ENCODE measurements at places on chromosomes 5 and 9.

- DNase-seq, result no peak
These were observed 9.2 kb upstream of the LRRC14B start for GRCh38 chr5:182126-182525.

DNA sequence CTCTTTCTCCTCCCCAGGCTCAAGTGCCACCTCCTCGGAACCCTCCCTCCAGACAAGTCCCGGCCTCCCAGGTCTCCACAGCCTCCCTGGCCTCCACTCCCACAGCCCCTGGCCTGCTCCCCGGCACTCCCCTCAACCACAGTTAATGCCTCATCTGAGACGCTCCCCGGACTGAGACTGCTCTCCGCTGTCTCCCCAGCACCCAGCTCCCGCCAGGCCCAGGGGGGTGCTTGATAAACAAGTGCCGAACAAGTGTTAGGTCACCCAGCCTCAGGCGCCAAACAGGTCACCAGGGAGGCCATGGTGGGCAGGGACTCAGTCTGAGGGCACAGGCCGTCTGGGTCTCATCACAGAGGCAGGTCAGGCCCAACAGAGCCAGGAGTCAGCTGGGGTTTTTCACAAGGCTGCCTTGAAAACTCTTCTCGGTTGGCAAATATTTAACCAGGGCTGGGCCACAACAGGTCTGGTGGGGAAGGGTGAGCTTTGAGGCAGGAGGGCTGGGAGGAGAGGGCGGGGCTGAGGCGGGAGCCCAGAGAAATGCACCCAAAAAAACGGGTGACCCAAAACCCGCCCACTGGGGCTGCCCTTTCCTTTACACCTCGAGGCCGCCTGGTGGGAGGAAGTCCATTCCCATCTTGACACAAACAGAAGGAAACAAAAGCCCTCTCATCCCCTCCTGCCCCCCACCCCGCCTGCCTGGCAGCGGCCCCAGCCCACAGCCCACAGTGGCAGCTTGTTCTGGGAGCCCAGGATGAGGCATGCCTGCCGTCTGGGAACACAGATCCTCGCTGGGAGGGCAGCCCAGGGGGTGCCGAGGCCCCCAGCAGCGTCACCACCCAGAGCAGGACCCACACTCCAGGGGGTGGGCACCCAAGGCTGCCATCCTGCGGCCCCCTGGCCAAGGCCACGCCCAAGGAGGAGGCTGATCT, 66.6 kb upstream of the STXBP1 start:
- DNase-seq, result no peak

DNA sequence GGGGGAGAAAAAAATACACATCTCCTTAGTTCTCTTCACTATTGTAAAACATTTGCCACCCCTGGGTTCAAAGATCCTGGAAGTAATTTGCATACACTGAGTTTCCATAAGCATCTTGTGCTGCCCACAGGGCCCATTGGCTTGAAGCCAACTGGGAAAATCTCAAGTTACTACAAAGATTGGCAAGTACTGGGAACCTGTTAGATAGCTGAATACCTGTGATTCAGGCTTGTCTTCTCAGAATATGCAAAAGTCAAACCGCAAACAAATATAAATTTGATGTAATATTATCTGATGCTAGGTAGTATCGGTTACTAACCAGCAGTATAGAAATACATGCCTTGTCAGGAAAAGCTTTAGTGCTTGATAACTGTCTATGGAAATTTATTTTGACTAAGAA, 156.9 kb upstream of the FST start:
- no peak for DNase-seq

- peak; percentile 88 for DNase-seq
These were observed 12.0 kb upstream of the SVEP1 start for GRCh38 chr9:110591526-110591925.

- DNase-seq, result no peak
These were observed 89.7 kb upstream of the CDKN2B start for GRCh38 chr9:22098643-22099332.

DNA sequence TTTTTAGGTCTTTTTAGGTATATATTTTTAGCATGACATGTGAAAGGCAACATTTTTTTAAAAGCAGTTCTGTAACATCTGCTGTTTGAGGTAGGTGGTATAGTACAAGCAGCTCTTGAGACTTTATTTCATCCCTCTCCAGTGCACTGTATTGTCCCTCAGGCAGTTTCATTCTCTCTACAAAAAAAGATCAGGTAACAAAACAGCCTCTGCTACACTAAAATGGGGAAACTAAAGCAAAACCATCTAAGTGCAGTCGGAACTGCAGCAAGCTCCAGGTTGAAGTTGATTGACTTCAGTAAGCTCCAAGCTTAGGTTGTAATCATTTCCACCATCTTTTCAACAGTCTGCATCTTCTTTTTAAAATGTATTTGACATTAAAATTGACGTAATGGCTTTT, 195.6 kb downstream of the DEPDC1B start:
- DNase-seq, result no peak

- DNase-seq, result no peak
These were observed 175.6 kb downstream of the CD180 start for GRCh38 chr5:67021031-67021430.

All from islet precursor cell (in vitro differentiated cells).